HFFc6 (cell line): ENCODE measurements at places on chromosomes 3 and 15. TPM values are rescaled to one million over a fixed set of nuclear protein-coding genes. Genes with fewer than 3 reads are reported as not detected.

DNA sequence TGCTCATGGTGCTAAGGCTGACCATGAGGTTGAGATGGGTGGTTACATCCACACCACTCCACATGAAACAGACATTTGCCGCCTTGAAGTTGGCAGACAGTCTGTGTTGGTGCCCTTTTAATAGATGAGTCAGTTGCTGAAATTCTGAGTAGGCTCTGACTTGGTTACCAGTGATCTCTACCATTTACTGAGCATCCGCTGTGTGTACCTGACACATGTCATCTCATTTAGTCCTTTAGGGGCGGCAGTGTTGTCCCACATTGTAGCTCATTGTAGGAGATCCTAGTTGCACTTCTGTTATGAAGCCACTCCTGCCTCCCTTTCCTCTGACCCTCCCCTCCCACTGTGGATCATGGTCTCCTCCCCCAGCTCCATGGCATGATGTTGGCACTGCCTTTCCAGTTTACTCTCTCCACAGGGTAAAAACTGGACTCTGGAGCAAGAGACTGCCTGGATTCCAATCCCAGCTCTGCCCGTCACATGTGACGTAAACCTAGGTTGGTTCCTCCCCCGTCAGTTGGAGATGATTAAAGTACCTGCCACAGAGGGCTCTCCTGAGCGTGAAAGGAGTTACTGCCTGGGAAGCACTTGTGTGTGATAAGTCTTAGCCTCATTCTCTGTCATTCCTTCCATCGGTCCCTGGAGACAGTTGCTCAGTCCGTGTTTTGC lies 21.6 kb downstream of the SLCO3A1 start:
- DNase-seq, result no peak

- no peak for DNase-seq
Measured at GRCh38 chr15:95603802-95604201, 726.7 kb upstream of the NR2F2 start.

DNA sequence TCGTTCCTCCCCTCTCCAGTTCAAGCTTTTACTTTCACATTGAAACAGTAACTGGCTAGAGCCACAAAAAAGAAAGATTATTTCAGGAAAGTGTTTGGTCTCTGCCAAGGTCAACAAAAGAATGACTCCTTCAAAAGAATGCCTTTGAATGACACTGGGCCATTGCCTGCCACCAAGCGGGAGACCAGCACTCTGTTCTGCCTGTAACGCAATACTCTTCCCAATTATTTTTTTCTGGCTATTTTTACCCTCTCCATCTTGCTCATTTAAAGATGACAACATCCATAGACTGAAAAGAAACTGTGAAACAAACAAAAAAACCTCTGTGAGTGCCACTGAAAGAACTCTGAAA lies 37.3 kb downstream of the EHHADH start:
- no peak for DNase-seq

- DNase-seq, result no peak
Measured at GRCh38 chr3:23762214-23762613, 43.5 kb upstream of the UBE2E1 start.

DNA sequence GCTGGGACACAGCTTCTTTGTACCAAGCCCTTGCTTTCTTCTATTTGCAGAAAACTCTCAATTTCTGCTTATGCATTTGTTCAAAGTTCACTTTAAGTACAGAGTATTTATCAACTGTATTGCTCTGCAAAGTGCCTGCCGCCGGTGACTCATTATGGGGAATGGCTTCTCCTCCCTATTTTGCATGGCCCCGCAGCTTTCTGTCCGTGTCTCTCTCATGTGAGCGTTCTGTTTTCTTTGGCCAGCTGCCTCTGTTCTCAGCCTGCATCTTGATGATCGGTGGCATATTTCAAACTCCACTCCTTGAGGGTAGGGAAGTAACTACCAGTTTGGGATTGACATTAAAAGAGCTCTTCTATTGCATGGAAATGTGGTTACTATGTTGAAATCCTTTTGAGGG lies 28.6 kb upstream of the ST8SIA2 start:
- DNase-seq, result peak; percentile 20

GRCh38 chr3:101203411-101203810 lies 117.0 kb downstream of the IMPG2 start:
- peak; percentile 49 for DNase-seq

DNA sequence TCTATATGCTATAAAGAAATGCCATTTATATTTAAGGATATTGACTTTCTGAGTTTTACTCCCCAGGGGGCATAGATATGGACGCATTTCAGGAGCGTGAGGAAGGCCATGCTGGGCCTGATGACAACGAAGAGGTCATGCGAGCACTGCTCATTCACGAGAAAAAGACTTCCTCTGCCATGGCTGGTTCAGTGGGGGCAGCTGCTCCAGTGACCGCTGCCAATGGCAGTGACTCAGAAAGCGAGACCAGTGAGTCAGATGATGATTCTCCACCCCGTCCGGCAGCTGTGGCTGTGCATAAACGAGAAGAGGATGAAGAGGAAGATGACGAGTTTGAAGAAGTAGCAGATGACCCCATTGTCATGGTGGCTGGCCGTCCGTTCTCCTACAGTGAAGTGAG lies 38.4 kb downstream of the GTF2E1 start:
- peak; percentile 93 for DNase-seq

DNA sequence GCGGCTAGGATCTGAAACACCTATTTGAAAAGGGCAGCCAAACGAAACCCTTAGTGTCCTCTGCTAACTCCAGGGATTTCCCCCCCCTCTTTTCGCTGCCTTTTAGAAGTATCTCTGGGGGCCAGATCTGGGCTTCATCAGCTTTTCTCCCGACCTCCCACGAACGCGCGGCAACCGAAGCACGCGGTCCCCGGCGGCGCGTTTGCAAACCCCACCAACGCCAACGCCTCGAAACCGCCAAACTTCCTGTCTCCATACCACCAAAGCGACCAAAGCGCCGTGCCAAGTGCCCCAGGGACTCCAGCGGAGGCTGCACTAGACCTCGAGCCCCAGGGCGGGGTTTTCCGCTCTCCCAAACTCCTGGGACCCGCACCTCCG lies 155.8 kb upstream of the FRMD4B start:
- DNase-seq, result no peak

DNA sequence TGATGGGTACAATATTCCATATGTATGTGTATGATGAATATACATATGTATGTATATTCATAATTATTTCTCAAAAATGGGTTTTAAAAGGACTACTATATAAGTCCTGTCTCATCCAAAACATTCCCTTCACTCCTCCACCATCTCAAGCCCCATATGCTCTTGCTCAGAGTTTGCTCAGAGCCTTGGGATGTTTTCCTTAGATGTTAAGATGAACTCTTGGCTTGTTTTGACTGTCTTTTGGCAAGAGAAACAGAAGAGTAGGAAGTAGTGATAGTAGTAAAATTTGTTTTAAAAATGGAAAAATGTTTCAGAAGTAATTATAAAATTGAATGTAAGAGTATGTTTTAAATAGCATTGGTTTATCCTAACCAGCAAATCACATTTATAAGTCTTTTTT lies 6.2 kb upstream of the EPHA3 start:
- no peak for DNase-seq

- no peak for DNase-seq
Measured at GRCh38 chr3:188573956-188574355, 420.0 kb downstream of the LPP start.

- no peak for DNase-seq
Measured at GRCh38 chr3:105197863-105198262, 168.8 kb upstream of the ALCAM start.

DNA sequence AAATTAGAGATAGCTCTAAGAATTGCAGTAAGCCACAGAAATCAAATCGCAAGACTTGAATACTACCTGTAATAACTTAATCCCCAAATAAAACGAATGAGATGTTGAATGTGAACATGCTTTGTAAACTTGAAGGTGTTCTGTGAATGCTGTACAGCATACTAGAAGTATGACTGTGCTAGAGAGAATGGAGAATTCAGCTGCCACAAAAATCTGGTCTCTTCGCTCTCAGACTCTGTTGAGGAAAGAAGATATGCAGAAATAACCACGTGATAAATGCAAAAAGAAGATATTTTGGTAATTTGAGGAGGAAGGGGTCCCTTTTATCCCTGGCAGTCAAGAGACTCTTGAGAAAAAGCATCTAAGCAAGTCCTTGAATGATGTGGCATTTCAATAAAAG lies 37.3 kb downstream of the ZBTB38 start:
- DNase-seq, result no peak

DNA sequence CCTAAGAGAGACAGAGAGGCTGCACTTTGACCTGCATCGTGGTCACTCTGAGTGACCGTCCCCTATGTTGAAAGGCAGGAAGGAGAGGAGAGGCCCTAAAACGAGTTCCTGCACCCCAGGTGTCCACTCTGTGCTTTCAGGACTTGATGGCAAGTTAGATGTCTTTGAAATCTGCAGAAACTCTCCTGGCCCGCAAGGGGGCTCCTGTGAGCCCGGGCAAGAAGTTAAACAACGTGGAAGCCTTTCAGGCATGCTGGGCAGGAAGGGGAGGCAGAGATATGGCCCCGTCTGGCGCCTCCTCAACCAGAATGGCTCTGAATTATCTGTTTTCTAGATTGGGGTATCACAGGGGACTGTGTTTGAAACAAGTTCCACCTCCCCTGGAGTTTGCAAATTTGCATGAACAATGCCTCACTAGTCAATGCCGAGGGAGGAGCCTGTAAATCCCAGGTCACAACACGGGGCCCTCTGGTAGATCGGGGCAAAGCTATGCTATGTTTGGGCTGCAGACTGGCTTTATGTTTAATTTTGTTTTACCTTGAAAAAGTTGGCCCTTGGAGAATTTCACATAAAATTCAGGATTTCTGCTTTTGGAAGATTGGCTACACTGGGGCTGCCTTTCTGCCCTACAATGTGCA lies 9.8 kb downstream of the CTXND1 start:
- peak; percentile 12 for DNase-seq

DNA sequence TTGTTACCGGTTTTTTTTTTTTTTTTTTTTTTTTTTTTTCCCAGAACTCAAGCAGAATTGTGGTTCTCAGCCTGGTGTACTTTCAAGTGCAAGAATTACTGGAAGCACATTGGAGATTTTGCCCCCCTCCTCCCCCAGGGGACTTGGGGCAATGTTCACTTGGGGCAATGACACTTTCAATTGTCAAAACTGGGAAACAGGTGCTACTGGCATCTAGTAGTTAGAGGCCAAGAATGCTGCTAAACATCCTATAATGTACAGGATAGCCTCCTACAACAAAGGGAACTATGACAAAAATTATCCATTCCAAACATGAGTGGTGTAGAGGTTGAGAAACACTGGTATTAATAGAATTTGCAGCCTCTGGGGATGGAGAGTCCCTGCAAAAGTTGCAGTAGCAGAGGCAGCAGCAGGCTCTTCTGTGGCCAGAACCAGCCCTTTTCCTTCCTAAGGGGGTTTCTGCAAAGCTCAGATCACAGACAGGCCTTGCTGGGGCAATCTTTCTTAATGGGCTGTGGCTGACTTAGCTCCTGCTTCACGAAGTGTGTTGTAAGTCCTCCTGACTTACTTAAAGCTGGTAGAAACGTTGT lies 144.3 kb upstream of the MRPS22 start:
- DNase-seq, result peak; percentile 17

DNA sequence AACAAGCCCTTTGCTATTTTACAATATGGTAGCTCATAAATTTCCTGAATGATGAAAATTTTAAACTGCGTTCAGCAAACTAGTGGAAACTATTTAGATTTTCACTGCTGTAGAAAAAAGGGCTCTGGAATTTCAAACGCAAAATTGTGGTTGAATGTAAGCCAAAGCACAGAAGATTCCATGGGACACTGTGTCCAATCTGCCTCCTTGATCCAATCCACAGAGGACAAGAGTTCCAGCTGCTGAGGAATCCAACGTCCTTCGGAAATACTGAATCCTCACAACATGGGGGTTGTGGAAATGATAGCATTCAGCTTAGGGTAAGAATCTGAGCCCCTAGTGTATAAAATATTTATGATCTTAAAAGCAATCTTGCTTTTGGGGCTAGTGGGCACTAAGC lies 161.0 kb downstream of the PLD1 start:
- no peak for DNase-seq

GRCh38 chr3:194518652-194519051 lies 31.9 kb upstream of the ATP13A3 start:
- DNase-seq, result no peak

GRCh38 chr3:39707314-39707909 lies 102.0 kb upstream of the MYRIP start:
- DNase-seq, result peak; percentile 43

DNA sequence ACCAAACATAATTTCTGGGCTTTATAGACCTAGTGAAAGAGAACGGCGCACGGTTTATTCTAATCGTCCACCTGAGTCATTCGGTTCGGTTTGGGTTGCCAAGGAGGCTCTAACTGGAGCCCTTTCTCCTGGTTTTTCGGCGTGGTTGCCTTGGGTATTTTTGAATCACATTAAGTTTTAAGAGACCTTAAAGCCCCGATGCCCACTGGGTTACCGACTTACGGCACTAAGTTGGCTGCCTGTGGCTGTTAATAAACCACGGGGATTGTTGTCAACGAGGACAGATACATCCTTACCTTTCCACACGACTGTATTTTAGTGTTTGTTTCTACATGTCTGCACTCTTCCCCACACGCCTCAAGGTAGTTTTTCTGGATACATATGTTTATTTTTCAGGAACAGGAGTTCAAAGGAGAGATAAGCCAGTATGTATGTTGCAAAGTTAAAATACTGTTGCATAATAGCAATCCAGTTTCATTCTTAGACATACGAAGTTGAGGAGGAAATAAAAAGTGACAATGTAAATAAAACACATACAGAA lies 1.2 kb upstream of the ANP32A start:
- DNase-seq, result no peak

- DNase-seq, result no peak
Measured at GRCh38 chr3:122235147-122235546, 51.7 kb downstream of the CASR start.

DNA sequence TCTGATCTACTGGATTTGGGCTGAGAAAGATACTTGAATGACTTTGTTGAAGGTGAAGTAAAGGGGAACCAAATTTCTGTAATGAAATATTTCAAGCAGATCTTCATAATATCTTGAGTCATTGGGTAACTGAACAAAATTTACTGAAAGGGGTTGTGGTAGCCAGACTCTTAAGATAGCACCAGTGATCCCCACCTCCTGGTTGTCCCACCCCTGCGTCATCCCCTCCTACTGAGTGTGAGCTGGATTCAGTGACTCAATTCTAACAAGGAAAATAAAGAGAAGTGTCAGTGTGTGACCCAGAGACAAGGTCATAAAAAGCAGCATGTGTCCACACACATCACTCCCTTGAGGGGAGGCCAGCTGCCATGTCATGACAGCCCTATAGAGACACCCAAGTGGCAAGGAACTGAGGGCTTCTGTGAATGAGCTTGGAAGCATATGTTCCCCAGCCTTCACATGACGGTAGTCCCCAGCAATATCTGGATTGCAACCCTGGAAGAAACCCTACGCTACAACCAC lies 107.1 kb downstream of the MECOM start:
- DNase-seq, result no peak

DNA sequence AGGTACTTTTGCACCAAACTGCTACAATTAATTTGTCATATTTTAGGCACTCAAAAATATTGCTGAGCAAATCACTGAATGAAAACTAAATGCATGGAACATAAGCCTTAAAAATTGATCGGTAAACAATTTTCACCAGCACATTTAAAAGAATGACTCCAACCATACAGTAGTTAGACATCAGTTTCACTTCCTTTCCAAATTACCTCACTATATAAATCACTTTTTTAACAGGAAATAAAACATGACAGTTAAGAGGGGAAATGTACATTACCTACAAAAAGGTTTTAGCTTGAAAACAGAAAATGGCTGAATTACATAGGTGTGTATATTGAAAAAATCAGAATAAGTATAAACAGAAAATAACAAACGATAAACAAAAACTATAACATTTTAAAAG lies 108.4 kb downstream of the SERPINI1 start:
- DNase-seq, result no peak

MKRN3 gene
- not detected in 3 replicates for total RNA-seq

TIGIT gene
- not detected in 2 replicates for total RNA-seq

SHC4 gene
- 2.3 to 4.2 TPM (median 3.2 TPM) in 3 replicates for total RNA-seq

MEX3B gene
- 4.0 to 4.8 TPM (median 4.4 TPM) in 3 replicates for total RNA-seq

WDR6 gene
- 107 to 119 TPM (median 117 TPM) in 3 replicates for total RNA-seq

SLC22A13 gene
- 0.15 to 0.28 TPM (median 0.27 TPM) in 3 replicates for total RNA-seq

PLA1A gene
- total RNA-seq, result not detected in 3 replicates
